ENCODE measurements at places on chromosomes 2 and 18. TPM values are rescaled to one million over a fixed set of nuclear protein-coding genes. Genes with fewer than 3 reads are reported as not detected.

Gene CREG2
- not detected for total RNA-seq

Gene GALNT14
- 1.1 TPM for total RNA-seq

Gene PRSS56
- total RNA-seq: not detected

Gene TTR
- not detected for total RNA-seq

Gene IL1B
- not detected for total RNA-seq

Gene SULT1C4
- total RNA-seq: not detected

DNA sequence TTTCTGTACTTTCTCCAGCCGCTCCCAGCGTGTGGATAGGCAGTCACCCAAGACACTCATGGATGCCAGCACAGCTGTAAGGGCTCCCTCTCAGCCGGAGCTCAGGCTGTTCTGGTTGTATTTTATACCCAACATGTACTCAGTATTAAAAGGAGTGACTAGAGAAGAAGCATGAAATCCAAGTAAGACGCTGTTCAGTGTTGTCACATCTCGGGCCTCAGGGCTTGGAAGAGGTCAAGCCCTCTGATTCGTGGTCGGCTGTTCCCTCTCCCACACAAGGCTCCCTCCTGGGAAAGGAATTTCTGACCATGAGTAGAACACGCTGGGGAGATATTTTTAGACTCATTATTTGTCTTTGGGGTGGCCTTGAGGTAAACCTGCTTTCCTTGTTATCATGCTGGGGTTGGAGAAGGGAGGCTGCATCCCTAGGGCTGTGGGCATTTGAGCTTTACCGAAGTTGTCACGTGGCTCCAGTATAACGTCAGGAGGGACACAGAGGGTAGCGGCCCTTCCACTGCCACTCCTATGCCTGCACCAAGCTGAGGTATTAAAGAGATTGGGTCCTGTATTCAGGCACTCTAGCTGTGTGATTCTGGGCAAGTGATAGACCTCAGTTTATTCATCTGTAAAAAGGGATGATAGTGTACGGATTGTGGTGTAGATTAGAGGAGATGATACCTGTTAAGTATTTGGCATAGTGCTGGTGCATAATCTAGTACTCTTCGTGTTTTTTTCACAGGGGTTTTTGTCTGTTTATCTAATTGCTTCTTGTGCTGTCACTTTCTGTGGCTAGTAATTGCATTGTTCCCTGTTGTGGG is 34.1 kb downstream of the HK2 start:
- no peaks in the 10 kb centered on the region for H3K27me3 ChIP-seq
- no peak overlapping the region for H3K27ac ChIP-seq
- H3K36me3 ChIP-seq: peaks cover 57% of the 10 kb centered on the region
- peaks cover 5% of the 10 kb centered on the region for H3K4me1 ChIP-seq

- no peaks in the 10 kb centered on the region for H3K27me3 ChIP-seq
- H3K27ac ChIP-seq: no peak overlapping the region
- no peak overlapping the region for H3K4me3 ChIP-seq
- DNase-seq: no peak
- no peaks in the 10 kb centered on the region for H3K4me1 ChIP-seq
These were observed 590.3 kb upstream of the CDH2 start for GRCh38 chr18:28767201-28767600.

DNA sequence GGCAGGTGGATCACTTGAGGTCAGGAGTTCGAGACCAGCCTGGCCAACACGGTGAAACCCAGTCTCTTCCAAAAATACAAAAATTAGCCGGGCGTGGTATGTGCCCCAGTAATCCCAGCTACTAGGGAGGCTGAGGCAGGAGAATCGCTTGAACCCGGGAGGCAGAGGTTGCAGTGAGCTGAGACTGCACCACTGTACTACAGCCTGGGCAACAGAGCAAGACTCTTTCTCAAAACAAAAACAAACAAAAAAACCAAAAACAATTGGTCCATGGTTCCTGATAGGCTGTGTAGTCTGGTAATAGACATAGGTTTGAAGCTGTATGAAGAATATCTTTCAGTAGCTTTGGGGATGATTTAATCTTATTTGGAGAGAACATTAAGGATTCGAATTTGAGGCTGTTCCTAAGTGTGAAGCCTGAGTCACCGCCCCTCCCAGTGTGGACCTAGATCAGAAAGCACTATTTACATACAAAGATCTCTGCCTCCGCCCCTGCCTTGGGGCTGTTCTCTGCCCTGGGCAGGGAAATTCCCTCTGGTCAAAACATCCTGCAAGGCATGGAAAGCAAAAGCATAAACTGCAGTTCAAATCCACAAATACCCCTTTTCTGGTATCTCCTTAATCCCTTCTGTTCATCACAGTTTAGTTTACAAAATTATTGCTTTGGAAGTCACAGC is 52.8 kb upstream of the PMAIP1 start:
- peaks cover 2% of the 10 kb centered on the region for H3K27me3 ChIP-seq
- peak; percentile 83 for DNase-seq
- H3K27ac ChIP-seq: peak overlapping the region; percentile 43
- no peak overlapping the region for H3K4me3 ChIP-seq
- peaks cover 15% of the 10 kb centered on the region for H3K4me1 ChIP-seq

GRCh38 chr2:28600181-28600580 is 104.3 kb downstream of the PLB1 start:
- H3K27me3 ChIP-seq: no peaks in the 10 kb centered on the region
- no peak overlapping the region for H3K27ac ChIP-seq
- H3K36me3 ChIP-seq: no peaks in the 10 kb centered on the region

GRCh38 chr2:45964906-45965305 is 313.4 kb downstream of the PRKCE start:
- H3K4me1 ChIP-seq: peaks cover 9% of the 10 kb centered on the region
- no peak overlapping the region for H3K4me3 ChIP-seq
- DNase-seq: no peak

GRCh38 chr18:77177009-77177408 is 44.4 kb upstream of the MBP start:
- H3K4me1 ChIP-seq: no peaks in the 10 kb centered on the region
- H3K27me3 ChIP-seq: no peaks in the 10 kb centered on the region
- no peak overlapping the region for H3K4me3 ChIP-seq
- no peaks in the 10 kb centered on the region for H3K36me3 ChIP-seq
- H3K27ac ChIP-seq: no peak overlapping the region

DNA sequence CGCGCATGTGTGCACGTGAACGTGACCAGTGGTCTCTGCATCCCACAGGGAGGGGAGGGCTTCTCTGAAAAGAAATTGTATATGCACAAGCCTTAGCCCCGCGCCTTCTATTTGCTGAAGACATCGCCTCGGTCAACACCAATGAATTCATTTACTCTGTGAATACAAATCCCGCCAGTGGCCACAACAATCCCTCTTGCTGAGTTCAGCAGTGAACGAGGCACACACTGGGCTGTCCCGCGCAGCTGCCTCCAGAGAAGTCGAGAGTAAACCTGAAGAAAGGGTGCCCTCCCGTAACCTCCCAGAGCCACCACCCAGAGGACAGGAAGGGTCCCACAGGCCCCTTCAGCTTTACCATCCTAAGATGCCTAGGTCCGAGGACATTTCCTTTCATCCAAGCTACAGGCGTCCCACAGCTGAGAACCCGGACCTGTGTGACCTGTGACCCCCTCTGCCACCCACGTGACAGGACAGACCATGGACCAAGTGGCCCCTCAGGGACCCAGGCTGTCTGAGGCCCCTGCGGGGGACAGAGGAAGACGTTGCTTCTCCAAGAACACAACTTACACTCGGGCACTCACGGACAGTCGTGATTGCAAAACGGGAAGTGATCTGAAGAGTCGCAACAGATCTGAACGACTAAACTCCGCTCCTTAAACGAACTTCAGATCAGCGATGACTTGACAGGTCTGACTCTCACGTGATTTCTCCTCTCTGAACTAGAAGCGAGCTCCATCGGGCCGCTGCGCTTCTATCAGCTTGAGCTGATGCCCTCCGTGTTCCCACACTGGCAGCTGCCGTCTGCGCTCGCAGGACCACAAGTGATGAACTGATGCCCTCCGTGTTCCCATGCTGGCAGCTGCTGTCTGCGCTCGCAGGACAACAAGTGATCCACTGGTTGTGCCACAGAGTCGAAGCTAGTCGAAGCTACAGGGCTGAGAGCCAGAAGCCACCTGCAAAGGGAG is 92.7 kb downstream of the ZNF516 start:
- H3K4me1 ChIP-seq: peaks cover 6% of the 10 kb centered on the region
- H3K4me3 ChIP-seq: no peak overlapping the region
- DNase-seq: no peak
- no peak overlapping the region for H3K27ac ChIP-seq

GRCh38 chr2:209519906-209520305 is 96.1 kb downstream of the MAP2 start:
- H3K4me1 ChIP-seq: no peaks in the 10 kb centered on the region
- H3K27ac ChIP-seq: no peak overlapping the region
- DNase-seq: no peak
- no peak overlapping the region for H3K4me3 ChIP-seq
- no peaks in the 10 kb centered on the region for H3K27me3 ChIP-seq
- H3K36me3 ChIP-seq: no peaks in the 10 kb centered on the region

DNA sequence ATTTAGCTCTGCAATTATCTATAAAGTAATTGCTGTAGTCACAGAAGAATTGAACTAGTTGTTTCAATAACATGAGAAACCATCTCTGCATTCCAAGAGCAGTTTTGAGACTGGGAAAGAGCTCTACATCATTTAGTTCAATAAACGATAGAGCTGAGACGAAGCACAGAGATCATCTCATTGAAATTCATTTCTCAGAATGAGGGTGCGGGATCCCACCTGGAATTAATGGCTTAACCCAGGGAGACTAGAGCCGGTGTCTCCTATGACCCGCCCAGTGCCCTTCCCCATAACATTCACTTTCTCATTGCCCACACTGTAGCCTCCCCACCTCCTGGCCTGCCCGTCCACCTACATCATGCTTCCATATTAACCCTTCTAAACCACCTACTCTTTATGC is 8.8 kb downstream of the MYCN start:
- H3K4me3 ChIP-seq: no peak overlapping the region
- no peaks in the 10 kb centered on the region for H3K36me3 ChIP-seq
- H3K4me1 ChIP-seq: no peaks in the 10 kb centered on the region
- H3K27ac ChIP-seq: no peak overlapping the region

GRCh38 chr2:111054791-111055691 is 65.7 kb upstream of the BCL2L11 start:
- H3K27ac ChIP-seq: peak overlapping the region; percentile 41
- DNase-seq: peak; percentile 89
- H3K4me1 ChIP-seq: peaks cover 39% of the 10 kb centered on the region
- no peak overlapping the region for H3K4me3 ChIP-seq
- peaks cover 6% of the 10 kb centered on the region for H3K36me3 ChIP-seq

DNA sequence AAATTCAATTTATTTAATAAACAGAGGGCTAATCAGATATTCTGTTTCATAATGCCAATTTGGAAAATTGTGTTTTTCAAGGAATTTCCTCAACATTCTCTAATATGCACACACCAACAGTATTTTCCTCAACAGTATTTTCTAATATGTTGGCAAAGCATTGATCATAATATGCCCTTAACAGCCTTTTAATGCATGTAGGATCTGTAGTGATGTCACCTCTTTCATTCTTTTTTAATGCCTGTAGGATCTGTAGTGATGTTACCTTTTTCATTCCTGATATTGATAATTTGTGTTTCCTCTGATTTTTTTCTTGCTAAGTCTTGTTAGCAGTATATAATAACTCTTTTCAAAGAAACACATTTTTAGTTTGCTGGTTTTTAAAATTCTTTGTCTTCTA is 15.9 kb downstream of the VWA3B start:
- no peaks in the 10 kb centered on the region for H3K4me1 ChIP-seq
- peaks cover 2% of the 10 kb centered on the region for H3K27me3 ChIP-seq
- H3K27ac ChIP-seq: no peak overlapping the region
- DNase-seq: no peak
- no peak overlapping the region for H3K4me3 ChIP-seq
- no peaks in the 10 kb centered on the region for H3K36me3 ChIP-seq

DNA sequence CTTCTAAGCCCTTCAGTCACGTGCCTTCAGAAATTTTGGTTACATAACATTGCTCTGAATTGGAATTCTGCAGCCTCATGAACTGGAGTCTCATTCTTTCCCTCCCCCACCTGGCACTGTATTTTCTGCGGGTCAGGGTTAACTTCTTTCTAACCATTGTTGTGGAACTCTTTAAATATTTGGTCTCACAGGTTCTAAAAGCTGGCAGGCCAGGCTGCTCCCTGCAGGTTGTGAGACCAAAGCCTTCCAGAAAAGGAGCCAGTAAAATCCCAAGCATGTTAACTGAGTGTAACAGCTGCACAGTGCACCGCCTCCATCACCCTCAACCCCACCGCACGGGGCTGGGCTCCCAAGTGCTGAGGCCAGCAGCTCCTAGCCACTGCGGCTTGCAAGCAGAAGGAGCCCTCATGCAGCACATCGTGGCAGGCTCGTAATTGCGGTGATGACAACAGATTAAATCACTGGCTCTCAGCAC is 174.1 kb upstream of the ALPP start:
- no peak overlapping the region for H3K4me3 ChIP-seq
- H3K4me1 ChIP-seq: peaks cover 3% of the 10 kb centered on the region
- H3K27me3 ChIP-seq: no peaks in the 10 kb centered on the region
- H3K27ac ChIP-seq: no peak overlapping the region

Measured in activated CD8-positive, alpha-beta T cell treated with anti-CD3 and anti-CD28 coated beads for 36 hours (primary cell).